ENCODE measurements at places on chromosomes 6 and 20. TPM values are rescaled to one million over a fixed set of nuclear protein-coding genes. Genes with fewer than 3 reads are reported as not detected.

GRCh38 chr6:88443554-88443953 is 277.4 kb upstream of the CNR1 start:
- no peak for DNase-seq

- peak; percentile 77 for DNase-seq
Measured at GRCh38 chr6:127266892-127267645, 405 bp downstream of the RNF146 start.

- DNase-seq = peak; percentile 92
Measured at GRCh38 chr20:38270869-38271605, 10.5 kb upstream of the KIAA1755 start.

- peak; percentile 38 for DNase-seq
Measured at GRCh38 chr20:32019156-32019510, 8.9 kb downstream of the CCM2L start.

GRCh38 chr6:4781426-4781825 is 5.2 kb downstream of the CDYL start:
- no peak for DNase-seq

DNA sequence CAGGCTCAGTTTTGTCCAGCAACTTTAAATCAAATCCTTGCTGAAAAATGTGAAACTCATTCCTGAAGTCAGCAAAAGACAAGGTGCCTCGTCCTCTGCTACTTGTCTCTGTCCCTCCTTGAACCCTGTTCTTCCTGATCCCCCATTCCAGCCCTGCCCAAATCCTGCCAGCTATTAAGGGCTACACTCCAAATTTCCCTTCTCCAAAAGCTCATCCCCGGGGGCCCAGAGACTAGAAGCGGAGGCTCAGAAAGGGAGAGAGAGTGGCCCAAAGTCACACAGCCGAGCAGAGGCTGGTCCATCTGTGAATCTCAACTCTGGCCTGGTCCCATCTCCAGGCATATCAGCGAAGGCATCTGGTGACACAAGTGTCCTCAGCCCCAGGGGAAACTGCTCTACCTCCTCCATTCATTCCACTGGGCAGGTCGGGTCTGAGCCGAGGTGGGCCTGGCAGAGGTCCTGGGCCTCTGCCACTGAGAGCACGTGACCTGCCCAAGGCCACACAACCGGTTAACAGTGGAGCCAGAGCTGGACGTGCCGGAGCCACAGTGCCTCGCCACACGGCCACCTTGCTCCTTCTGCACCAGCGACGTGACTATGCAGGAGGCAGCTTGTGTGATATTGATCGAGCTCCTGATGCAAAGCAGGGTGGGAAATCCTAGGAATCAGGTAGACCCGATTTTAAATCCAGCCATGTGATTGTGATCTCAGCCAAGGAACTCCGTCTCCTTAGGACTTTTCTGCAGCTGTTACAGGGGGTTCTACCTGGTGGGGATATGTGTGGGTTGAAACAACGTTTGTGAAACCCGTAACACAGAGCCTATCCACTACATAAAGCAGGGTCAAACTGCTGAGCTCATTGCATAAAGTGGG is 28.6 kb downstream of the NOL4L start:
- DNase-seq = no peak

GRCh38 chr6:22141241-22141745 is 155.5 kb downstream of the PRL start:
- no peak for DNase-seq

GRCh38 chr6:33976437-33977360 is 169.2 kb downstream of the GRM4 start:
- DNase-seq = no peak

GRCh38 chr20:37808233-37809070 is 94.5 kb upstream of the VSTM2L start:
- DNase-seq = no peak

DNA sequence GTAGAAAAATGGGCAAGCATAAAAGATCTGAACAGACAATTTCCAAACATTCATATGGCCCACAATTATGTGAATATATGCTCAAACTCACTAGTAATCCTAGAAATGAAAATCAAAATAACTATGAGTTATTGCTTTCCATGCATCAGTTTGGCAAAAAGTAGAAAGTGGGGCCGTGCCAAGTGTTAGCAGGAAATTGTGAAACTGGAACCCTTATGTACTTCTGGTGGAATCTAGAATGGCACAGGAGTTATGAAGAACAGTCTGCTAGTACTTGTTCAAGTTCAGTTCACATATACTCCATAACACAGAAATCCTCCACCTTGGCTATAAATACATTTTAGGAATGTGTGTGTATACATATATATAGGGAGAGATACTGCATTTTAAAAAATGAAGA is 89.8 kb downstream of the EYA2 start:
- no peak for DNase-seq

GRCh38 chr6:156686995-156687788 is 90.0 kb upstream of the ARID1B start:
- peak; percentile 91 for DNase-seq

DNA sequence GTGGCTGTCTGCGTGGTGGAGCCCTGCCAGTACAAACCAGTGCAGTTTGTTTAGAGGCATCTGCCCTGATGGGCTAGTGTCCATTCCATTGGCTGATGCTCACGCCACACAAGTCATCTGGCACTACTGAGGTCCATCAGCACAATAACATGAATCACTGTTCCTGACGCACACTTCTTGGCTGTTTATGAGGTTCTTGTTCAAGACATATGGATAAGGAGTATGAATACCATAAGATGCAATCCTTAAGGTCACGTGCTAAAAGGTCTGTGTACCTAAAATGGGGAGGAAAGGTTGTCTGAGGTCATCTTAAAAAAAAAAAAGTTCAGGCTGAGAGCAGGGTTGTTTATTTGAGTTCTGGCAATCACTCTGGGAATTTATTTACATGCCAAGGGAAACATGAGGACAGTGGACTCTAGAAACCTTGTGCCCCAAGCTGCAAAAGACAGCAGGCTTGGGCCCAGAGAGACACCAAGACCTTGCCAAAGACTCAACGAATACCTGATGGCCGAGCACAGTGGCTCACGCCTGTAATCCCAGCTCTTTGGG is 54.1 kb upstream of the SHLD1 start:
- DNase-seq = peak; percentile 5

Gene PLAGL2
- 4.6 TPM for total RNA-seq

Gene C6orf132
- total RNA-seq = not detected

Gene OR2H2
- not detected for total RNA-seq

Gene PRPH2
- total RNA-seq = not detected

Gene GMPR
- total RNA-seq = 6.5 TPM

Gene JPH2
- 2.1 TPM for total RNA-seq

Gene GSTA2
- total RNA-seq = not detected

Gene VARS1
- 80.3 TPM for total RNA-seq

Gene DYNLRB1
- total RNA-seq = 66.2 TPM

Gene SALL4
- 0.86 TPM for total RNA-seq

Gene MCHR2
- total RNA-seq = not detected
